ENCODE measurements at places on chromosomes 5 and 9.

GRCh38 chr9:124133727-124134126 lies 122.2 kb downstream of the LHX2 start:
- peak; percentile 65 for DNase-seq

DNA sequence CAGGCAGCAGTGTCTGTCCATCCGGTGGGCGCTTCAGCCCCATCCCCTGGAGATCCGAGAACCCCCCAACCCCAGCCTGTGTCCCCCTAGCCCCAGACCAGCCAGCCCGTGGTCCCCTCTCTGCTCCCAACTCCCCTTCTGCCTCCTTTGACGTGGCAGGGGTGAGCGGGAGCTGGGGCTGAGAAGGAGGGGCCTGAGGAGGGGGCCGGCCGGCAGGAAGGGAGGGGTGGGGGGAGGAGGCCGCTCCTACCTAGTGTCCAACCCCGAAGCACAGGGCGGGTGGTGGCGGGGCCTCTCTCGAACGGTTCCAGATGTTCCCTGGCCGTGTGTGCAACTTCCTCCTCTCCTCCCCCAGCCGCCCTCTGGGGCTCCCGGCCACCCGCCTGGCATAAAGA lies 31.0 kb downstream of the GOLGA2 start:
- no peak for DNase-seq

- no peak for DNase-seq
Observed at GRCh38 chr5:126948011-126948355, 82.4 kb downstream of the MARCHF3 start.

GRCh38 chr9:82570226-82570625 lies 492.7 kb downstream of the RASEF start:
- no peak for DNase-seq

GRCh38 chr5:59000211-59000610 lies 417.3 kb downstream of the RAB3C start:
- no peak for DNase-seq

GRCh38 chr9:127267793-127268525 lies 3.4 kb downstream of the GARNL3 start:
- no peak for DNase-seq
